ENCODE measurements at places on chromosomes 6 and 20. TPM values are rescaled to one million over a fixed set of nuclear protein-coding genes. Genes with fewer than 3 reads are reported as not detected.

MYCT1 gene
- 184 TPM for total RNA-seq

HCRTR2 gene
- total RNA-seq: not detected

SNRNP48 gene
- total RNA-seq: 26.9 TPM

IRAK1BP1 gene
- 7.7 TPM for total RNA-seq

CST7 gene
- not detected for total RNA-seq

PRR18 gene
- not detected for total RNA-seq

PLN gene
- not detected for total RNA-seq

NKX2-2 gene
- total RNA-seq: not detected

MOCS3 gene
- 9.0 TPM for total RNA-seq

TSBP1 gene
- total RNA-seq: not detected

ETV7 gene
- 0.14 TPM for total RNA-seq

PCK1 gene
- total RNA-seq: not detected

KCNK16 gene
- total RNA-seq: not detected

SLC35D3 gene
- total RNA-seq: not detected

SOX18 gene
- 25.5 TPM for total RNA-seq

MACROD2 gene
- 0.66 TPM for total RNA-seq

ANGPT4 gene
- not detected for total RNA-seq

COL21A1 gene
- total RNA-seq: 0.66 TPM

SLC12A5 gene
- under 0.01 TPM for total RNA-seq

HLA-DOB gene
- total RNA-seq: not detected

GGTLC1 gene
- total RNA-seq: not detected

RUNX2 gene
- not detected for total RNA-seq

SPATA25 gene
- 0.79 TPM for total RNA-seq

PLCB1 gene
- 74.5 TPM for total RNA-seq

RIMS1 gene
- total RNA-seq: 0.93 TPM

MOG gene
- total RNA-seq: not detected

TGM2 gene
- total RNA-seq: 440 TPM

ALDH8A1 gene
- total RNA-seq: 0.27 TPM

GATA5 gene
- total RNA-seq: 0.40 TPM

FAM83B gene
- total RNA-seq: not detected

IL17F gene
- total RNA-seq: not detected

GABRR2 gene
- 0.27 TPM for total RNA-seq

ARMC12 gene
- total RNA-seq: 0.13 TPM

THBS2 gene
- 0.14 TPM for total RNA-seq

TSPO2 gene
- not detected for total RNA-seq

POM121L2 gene
- total RNA-seq: not detected

TGM3 gene
- not detected for total RNA-seq

DDX43 gene
- total RNA-seq: 0.66 TPM

CAGE1 gene
- under 0.01 TPM for total RNA-seq

GFRA4 gene
- not detected for total RNA-seq

FRK gene
- total RNA-seq: 0.07 TPM

PKIB gene
- 0.22 TPM for total RNA-seq

SSTR4 gene
- not detected for total RNA-seq

AKAP12 gene
- total RNA-seq: 460 TPM

TCF21 gene
- not detected for total RNA-seq

STK4 gene
- total RNA-seq: 37.5 TPM

SLC22A2 gene
- not detected for total RNA-seq
